ENCODE measurements at places on chromosomes 11 and 22. TPM values are rescaled to one million over a fixed set of nuclear protein-coding genes. Genes with fewer than 3 reads are reported as not detected.
A peak's percentile ranks its signal among the peaks of the same experiment; 100 is the strongest.

DNA sequence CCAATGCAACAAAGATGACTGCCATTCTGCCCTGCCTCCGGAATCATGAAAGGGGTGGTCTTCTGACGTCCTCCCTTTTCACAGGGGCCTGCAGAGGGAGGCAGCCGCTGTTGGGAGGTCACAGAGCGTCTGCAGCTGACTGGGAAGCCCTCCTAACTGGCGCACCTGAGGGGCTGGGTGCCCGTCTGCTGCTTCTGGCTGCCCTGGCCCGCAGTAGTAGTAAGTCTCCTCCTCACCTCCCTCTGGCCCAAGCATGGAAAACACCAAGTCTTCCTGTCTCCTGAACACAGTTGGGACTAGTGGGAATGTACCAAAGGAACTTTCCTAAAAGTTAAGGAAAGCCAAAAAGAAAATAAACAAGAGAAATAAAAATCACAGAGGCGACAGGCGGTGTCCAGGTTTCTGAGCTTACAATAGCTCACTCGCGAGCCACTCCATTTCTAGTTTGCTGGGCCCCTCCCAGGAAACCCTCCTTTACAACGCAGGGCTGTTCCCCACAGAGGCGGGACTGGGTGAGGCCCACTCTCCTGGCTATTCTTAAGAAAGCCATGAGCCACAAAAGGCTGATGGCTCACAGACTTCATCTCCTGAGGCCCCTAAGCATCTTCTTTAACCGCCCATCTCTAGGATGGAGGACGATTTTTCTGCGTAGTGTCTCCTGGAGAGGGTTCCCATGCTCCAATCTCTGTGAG is 37.0 kb upstream of the CECR2 start:
- no peak overlapping the region for H3K4me3 ChIP-seq
- H3K27me3 ChIP-seq, result no peaks in the 10 kb centered on the region
- H3K4me1 ChIP-seq, result no peaks in the 10 kb centered on the region
- no peaks in the 10 kb centered on the region for H3K36me3 ChIP-seq

DNA sequence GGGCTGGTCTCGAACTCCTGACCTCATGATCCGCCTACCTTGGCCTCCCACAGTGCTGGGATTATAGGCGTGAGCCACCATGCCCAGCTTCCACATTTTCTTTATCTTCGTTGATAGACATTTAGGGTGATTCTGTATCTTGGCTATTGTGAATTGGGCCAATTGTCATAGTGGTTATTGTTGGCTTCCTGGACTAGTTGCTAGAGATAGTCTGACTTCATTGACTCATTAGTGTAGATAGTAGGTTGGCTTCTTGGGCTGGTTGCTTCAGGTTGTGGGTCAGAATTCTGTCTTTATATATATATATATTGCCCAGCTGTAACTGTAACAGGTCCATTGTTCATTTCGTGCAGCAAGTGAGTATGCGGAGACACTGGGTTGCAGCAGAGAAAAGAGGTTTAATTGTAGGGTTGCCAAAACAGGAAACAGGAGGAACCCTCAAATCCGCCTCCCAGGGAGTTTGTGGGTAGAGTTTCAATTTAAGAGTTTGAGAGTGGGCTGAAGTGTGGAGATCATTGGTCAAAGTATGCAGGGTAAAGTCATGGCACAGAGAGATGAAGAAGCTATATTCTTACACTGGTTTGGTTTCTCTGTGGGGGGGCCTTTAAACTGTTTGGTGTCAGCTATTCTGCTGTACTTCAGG is 22.0 kb downstream of the ATG13 start:
- no peaks in the 10 kb centered on the region for H3K27me3 ChIP-seq
- H3K4me3 ChIP-seq, result no peak overlapping the region
- no peaks in the 10 kb centered on the region for H3K4me1 ChIP-seq

DNA sequence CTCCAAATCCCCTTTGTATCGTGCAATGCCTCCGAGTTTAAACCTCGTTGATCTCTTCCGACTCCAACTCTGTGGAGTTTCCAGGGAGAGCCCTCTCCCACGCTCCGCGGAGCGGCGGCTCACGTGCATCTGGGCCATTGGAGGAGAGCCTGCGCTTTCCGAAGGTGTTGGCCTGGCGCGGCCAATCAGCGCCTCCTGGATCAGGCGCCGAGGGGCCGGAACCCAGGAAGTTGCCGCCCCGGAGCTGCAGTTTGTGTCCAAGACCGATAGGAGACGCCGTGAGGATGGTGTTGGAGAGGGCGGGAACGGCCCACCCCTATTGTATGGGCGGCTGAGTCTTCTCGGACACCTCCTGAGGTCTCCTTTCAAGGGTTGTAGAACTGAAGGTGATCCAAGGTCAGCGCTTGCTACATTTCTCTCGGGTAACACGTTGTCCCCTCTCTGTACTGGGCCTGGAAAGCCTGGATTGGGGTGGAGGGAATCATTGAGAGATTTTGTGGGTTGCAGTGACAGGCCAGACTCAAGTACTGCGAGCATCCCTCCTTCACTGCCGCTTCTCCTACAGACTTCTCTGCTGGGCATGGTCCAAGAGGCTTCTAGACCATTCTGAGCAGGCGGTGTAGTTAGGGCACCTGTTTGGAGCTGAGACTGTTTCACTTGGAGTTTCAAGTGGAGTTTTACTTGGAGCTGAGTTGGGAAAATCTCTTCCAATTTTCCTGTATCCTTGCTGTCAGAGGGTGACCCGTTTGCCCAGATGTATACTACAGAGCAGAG is 1.7 kb downstream of the ADAMTS15 start:
- no peaks in the 10 kb centered on the region for H3K36me3 ChIP-seq
- DNase-seq, result no peak
- H3K27ac ChIP-seq, result no peak overlapping the region
- no peaks in the 10 kb centered on the region for H3K4me1 ChIP-seq

BARX2 gene
- not detected for total RNA-seq

DNA sequence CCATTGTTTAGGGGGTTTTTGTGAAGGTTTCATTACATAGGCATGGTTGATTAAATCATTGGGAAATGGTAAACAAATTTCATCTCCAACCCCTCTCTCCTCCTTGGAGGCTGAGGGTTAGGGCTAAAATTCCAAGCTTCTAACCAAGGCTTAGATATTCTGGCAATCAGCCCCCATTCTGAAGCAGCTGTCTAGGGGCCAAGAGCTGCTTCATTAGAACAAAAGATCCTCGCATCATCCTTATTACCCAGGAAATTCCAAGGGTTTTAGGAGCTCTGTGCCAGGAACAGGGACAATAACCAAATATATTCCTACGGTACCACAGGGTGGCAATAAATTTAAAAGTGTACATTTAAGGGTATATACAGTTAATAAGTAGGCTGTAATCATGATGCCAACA is 22.5 kb upstream of the EED start:
- H3K27me3 ChIP-seq, result no peaks in the 10 kb centered on the region
- peaks cover 10% of the 10 kb centered on the region for H3K4me1 ChIP-seq
- no peaks in the 10 kb centered on the region for H3K36me3 ChIP-seq
- no peak for DNase-seq

- H3K27me3 ChIP-seq, result no peaks in the 10 kb centered on the region
- no peaks in the 10 kb centered on the region for H3K36me3 ChIP-seq
- no peak for DNase-seq
- no peaks in the 10 kb centered on the region for H3K4me1 ChIP-seq
- H3K4me3 ChIP-seq, result no peak overlapping the region
These were observed 81.7 kb upstream of the NARS2 start for GRCh38 chr11:78656327-78656726.

TOP3B gene
- total RNA-seq, result 14.2 TPM

MOV10L1 gene
- 0.24 TPM for total RNA-seq

PANX3 gene
- not detected for total RNA-seq

HIKESHI gene
- total RNA-seq, result 14.2 TPM

DNA sequence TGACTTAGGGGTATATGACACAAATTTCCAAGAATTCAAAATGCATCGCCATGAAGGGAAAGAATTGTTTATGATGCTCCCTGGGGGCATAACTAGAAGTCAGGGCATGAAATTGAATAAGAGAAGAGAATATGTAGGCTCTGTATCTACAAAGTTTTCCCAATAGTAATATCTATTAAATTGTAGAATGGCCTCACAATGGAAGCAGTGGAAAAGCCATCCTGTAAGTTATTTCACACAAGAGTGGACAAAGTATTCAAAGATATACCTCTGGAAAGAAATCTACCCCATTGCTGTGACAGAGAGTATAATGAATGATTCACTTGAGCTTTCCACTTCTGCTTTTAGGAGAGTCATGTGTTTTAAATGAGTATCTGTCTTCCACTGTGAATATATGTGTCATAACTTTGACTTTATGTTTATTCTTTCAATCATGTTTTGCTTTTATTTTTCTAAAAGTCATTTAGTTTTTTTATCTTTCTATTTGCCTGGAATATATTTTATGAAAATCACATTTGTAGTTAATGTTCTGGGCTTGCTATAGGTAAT is 65.7 kb upstream of the DDI1 start:
- no peaks in the 10 kb centered on the region for H3K27me3 ChIP-seq
- no peak overlapping the region for H3K4me3 ChIP-seq
- no peaks in the 10 kb centered on the region for H3K36me3 ChIP-seq
- DNase-seq, result no peak
- H3K27ac ChIP-seq, result no peak overlapping the region
- no peaks in the 10 kb centered on the region for H3K4me1 ChIP-seq

- peak; percentile 42 for DNase-seq
- H3K4me3 ChIP-seq, result no peak overlapping the region
- H3K4me1 ChIP-seq, result no peaks in the 10 kb centered on the region
- no peaks in the 10 kb centered on the region for H3K27me3 ChIP-seq
- no peak overlapping the region for H3K27ac ChIP-seq
- no peaks in the 10 kb centered on the region for H3K36me3 ChIP-seq
These were observed 22.0 kb upstream of the TLCD5 start for GRCh38 chr11:120303004-120303637.

DNA sequence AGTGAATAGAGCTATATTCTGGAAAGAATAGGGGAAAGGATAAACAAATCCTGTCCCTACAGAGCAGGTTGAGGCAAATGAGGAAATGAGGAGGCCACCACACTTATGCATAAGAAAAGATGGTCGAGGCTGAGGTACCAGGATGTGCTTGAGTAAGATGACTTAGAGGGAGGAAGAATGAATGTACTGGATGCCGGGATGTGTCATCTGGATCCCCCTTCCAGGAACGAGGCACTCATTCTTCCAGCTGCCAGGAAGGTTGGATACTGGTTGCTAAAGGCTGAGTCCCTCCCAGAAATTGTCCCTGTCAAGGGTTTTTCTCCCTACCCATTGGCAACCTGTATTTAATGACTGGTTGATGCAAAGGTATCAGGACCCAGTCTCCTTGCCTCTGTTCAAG is 31.1 kb upstream of the SYT9 start:
- no peaks in the 10 kb centered on the region for H3K4me1 ChIP-seq
- DNase-seq, result no peak
- H3K27ac ChIP-seq, result no peak overlapping the region
- no peaks in the 10 kb centered on the region for H3K36me3 ChIP-seq
- no peak overlapping the region for H3K4me3 ChIP-seq
- no peaks in the 10 kb centered on the region for H3K27me3 ChIP-seq

- H3K4me1 ChIP-seq, result no peaks in the 10 kb centered on the region
- no peak for DNase-seq
- H3K27ac ChIP-seq, result no peak overlapping the region
- no peak overlapping the region for H3K4me3 ChIP-seq
These were observed 7.5 kb downstream of the MCAM start for GRCh38 chr11:119309411-119309810.

DNA sequence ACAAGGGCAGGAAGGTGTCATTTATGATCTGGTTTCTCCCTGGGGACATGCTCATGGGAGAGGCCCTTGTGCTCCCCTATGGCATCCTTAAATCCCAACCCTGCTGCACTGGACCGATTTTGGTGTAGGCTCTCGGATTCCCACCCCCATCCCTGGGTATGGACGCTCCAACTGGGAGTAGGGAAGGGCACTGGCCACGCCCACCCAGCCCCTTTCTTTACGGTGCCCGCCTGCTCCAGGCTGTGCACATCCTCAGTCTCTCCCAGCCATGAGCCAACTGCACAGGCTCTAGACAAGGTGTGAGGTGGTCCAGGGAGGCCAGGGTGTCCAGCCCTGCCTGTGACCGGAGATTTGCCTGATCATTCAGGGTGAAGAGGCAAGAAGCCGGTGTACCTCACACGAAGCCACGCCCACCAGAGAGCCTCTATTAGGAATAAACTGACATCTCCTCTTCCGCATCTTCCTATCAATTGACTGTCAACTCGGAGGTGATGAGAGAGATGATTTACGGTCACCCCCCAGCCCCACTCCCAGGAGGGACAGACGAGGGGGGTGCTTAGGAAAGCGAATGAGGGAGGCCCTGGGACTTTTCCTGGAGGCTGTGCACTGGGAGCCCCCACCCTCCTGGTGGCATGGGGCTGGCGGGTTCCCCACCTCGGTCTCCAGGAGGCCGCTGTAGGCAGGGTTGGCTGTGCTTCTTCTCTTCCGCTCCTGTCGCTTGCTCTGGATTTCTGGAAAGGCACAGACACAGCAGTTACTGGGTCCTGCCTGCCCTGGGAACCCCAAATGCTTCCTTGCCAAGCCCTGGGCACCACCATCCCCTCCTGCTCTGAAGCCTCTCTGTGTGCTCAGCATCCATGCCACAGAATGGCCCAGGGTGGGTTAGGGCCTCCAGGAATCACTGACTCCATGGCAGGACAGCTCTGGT is 116.7 kb downstream of the PHF21B start:
- H3K36me3 ChIP-seq, result no peaks in the 10 kb centered on the region
- H3K4me1 ChIP-seq, result no peaks in the 10 kb centered on the region
- no peak overlapping the region for H3K27ac ChIP-seq
- no peaks in the 10 kb centered on the region for H3K27me3 ChIP-seq

DNA sequence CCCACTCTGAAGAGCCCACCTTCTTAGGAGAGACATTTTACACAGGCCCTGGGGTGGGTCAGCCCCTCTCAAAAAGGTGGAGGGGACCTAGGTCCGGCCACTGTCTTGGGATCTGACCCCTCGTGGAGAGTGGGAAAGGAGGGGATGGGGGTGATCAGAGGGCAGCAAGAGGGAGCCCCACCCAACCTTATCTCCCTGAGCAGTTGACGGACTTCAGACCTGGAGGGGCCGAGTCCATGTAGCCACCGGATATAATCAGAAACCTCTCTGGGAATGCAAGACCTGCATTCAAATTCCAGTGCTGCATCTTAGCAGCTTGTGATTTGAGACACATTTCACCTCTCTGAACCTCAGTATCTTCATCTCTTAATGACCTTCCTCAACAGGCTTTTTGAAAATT is 44.0 kb downstream of the TP53I11 start:
- H3K36me3 ChIP-seq, result no peaks in the 10 kb centered on the region
- no peak overlapping the region for H3K27ac ChIP-seq

- H3K4me1 ChIP-seq, result no peaks in the 10 kb centered on the region
- DNase-seq, result no peak
- H3K27me3 ChIP-seq, result no peaks in the 10 kb centered on the region
- no peak overlapping the region for H3K4me3 ChIP-seq
- H3K27ac ChIP-seq, result no peak overlapping the region
- no peaks in the 10 kb centered on the region for H3K36me3 ChIP-seq
These were observed 570.3 kb downstream of the OPCML start for GRCh38 chr11:132962041-132962440.
